ENCODE measurements at places on chromosomes 7 and 10.

DNA sequence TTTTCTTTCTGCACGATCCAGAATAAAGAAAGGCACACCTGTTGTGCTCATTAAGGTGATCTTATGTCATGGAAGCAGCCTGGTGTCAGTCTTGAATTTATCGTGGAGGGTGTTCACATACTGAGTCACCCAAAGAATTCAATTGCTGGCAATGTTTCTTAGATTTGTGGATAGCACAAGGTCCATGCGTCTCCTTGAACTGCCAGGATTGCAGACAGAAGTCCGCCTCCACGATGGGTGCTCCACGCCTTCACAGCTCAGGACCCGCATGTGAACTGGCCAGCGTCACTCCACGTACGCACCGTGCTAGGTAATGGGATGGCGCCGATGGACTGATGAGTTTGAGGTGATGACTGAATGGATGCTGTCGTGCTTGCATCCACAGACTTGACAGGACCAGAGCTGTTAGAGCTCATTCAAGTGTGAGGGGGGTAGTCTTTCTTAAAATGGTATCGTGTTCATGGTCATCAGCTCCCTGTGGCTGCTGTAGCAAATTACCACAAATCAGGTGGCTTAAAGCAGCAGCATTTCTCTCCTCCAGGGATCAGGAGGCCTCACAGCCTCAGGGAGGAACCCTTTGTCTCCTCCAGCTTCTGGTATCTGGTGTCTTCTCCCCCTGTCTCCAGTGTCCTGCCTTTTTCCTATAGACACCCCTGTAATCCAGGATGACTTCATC lies 65.4 kb upstream of the DNAJB6 start:
- DNase-seq: no peak

DNA sequence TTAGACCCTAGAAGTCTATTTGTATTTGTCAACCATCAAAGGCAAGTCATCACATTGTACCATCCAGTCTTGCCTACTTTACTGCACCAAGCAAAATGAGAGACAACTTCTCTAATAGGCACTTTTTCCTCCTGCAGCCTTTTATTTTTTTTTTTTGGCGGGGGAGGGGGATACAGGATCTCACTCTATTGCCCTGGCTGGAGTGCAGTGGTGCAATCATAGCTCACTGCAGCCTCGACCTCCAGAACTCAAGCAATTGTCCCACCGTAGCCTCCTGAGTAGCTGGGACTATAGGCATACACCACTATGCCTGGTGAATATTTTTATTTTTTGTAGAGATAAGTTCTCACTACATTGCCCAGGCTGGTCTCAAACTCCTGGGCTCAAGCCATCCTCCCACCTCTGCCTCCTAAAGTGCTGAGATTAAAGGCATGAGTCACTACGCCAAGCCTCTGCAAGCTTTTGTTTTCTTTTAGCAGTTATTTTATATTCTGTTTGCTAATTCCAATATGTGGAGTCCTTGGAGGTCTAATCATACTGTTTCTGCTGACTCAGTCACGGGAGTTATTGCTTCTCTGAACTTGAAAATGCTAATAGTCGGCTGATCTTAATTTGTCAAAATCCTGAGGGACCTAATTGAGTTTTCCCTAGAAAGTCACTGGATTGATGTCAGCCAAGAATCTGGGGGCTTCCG lies 14.2 kb downstream of the KPNA7 start:
- no peak for DNase-seq

DNA sequence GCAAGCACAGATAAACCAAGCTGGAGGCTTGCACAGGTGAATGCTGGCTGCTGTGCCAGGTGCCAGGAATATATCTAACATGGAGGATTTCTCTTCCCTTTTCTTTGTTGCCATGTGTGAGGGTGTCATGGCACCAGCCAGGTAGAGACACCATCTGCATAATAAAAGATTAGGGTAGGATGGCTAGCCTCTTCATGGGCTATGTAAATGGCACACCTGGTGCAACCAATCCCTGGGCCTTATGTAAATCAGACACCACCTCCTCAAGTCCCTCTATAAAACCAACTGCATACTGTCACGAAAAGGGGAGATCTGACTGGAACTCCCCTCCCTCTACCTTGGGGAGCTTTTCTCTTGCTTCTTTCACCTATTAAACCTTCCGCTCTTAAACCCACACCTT lies 322.5 kb upstream of the POM121L12 start:
- DNase-seq: no peak

DNA sequence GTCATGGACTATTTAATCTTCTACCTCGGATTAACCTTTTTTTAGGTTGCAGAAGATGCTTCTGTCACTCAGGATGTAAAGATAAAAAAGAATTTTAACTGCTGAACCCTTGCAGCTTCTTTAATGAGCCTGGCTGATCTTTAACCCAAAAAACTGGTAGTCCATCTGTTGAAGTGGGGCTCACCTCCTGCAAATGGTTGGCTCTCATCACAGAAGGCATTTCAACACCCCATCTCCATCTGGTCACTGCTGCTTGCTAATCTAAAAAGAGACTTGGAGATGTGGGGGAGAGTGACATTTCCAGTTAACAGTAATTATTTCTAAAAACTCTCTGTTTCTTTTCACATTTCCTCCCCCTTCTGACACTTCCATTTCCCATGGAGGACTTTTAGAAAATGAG lies 208.6 kb downstream of the LHFPL3 start:
- DNase-seq: no peak

GRCh38 chr7:107090457-107090856 lies 46.0 kb downstream of the PRKAR2B start:
- DNase-seq: peak; percentile 5

DNA sequence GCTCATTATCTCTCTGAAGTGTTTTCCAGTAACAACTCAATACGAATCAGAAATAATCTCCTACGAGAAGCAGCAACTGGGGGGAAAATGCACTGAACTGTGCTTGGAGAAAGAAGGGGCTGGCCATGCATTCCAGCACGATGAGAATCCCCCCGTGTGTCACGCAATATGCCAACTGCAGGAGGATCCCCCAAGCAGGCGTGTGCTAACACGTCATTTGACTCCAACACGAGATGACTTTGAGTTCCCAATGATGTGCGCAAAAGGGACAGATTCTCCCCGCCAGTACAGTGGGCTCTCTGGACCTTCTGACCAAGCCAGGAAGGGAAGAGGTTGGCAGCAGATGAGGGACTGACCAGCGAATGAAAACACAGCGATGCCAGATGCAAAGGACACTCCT lies 105.5 kb downstream of the KCNMA1 start:
- DNase-seq: no peak

GRCh38 chr7:48337012-48337621 lies 165.9 kb downstream of the ABCA13 start:
- no peak for DNase-seq

GRCh38 chr7:122040147-122040546 lies 103.9 kb downstream of the AASS start:
- no peak for DNase-seq

DNA sequence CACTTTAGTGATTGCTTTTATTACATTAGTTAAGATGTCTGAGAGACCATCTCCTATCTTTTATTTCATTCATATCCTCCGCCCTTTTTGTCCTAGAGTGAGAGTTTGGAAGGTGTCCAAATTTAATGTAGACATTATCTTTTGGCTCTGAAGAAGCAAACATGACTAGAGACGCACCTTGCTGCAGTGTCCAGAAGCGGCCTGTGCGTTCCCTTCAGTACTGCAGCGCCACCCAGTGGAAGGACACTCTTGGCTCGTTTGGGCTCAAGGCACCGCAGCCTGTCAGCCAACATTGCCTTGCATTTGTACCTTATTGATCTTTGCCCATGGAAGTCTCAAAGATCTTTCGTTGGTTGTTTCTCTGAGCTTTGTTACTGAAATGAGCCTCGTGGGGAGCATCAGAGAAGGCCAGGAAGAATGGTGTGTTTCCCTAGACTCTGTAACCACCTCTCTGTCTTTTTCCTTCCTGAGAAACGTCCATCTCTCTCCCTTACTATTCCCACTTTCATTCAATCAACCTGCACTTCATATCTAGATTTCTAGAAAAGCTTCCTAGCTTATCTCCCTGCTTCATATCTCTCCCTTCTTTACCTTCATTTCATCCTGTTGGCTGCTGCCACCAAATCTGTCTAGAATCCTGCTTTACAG lies 10.4 kb upstream of the CLCN1 start:
- DNase-seq: no peak

DNA sequence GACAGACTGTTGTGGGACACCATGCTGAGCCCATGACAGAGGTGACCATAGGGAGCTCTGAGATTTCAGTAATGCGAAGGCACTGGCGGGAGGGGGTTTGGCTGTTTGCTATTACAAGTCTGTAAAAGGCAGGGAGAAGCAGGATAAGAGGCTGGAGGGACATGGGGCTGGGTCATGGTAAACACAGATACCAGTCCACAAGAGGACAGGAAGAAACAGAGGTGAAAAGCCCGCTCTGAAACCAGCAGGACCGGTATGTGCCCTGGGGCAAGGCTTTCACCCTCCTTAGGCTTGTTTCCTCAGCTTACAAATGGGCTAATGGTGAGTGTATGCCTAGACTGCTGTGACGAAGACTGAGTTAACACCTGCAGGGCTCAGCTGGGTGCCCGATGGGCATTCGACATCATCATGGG lies 34.1 kb downstream of the ANXA11 start:
- peak; percentile 87 for DNase-seq

DNA sequence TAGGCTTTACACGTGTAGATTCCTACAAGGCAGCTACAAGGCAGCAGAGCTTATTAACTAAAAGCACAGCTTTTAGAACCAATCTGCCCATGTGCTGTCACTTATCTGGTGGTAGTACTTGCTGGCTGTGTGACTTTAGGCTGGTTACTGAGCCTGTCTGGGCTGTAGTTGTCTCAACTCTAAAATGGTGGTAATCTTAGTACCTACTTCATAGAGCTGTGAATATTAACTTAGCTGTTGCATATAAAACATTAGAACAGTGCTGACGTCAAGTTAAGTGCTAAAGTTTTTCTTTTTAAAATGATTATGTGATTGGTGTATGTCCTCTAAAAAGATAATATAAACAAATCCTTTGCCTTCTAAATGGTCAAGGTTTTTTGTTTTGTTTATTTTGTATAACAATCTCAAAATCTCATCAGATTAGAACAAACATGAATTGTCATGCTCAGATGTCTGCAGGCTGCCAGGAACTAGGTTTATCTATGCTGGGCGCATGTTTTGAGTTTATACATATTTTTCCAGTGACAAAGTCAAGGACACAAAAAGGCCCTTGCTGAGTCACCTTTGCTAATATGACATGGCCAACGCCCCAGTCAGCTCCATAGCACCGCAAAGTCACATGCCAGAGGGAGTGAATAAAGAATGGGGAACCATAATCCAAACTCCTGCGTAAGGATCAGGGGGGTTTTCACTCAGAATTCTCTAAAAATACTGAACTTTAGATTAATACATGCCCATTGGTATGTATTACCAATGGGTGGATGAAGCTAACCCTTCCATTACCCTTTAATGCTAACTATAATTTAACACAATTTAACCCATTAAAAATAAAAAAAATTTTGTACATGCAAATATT lies 39.8 kb upstream of the ARL4A start:
- DNase-seq: no peak

GRCh38 chr10:43220657-43221418 lies 46.0 kb downstream of the RASGEF1A start:
- no peak for DNase-seq

DNA sequence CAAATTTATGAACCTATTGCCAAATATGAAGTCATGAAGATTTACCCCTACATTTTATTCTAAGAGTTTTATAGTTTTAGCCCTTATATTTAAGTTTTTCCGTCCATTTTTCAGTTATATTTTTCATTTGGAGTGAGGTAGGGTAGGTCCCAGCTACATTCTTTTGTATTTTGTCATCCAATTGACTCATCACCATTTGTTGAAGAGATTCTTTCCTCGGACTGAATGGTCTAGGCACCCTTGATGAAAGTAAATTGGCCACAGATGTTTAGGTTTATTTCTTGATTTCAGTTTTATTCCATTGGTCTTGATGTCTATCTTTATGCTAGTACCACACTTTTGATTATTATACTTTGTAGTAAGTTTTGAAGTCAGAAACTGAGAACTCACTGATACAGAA lies 22.7 kb downstream of the CYP2C19 start:
- DNase-seq: no peak
